Caudate nucleus (tissue), 63 donors: ENCODE measurements at places on chromosomes 12 and 14.

DNA sequence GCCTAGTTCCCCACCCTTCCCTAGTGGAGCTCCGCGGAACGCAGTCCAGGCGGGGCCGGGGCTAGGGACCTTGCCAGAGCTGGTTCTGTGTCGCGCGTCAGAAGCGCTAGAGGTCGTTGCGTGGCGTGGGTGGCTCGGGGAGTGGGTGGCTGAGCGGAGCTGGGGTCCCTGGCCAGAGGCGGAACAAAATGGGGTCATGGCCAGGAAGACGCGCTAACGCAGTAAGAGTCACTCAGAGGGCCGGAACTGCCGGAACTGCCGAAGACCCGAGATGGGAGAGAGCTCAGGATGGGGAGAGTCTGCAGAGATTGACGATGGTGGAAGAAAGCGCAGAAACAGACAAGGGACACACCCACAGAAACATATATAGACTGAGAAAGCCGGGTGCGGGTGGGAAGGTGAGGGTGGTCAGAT lies 4.8 kb downstream of the DGKA start:
- DNase-seq: no peak

GRCh38 chr14:74281069-74281468 lies 21.7 kb downstream of the ABCD4 start:
- no peak for DNase-seq

GRCh38 chr12:95207407-95207806 lies 9.9 kb downstream of the FGD6 start:
- DNase-seq: no peak

DNA sequence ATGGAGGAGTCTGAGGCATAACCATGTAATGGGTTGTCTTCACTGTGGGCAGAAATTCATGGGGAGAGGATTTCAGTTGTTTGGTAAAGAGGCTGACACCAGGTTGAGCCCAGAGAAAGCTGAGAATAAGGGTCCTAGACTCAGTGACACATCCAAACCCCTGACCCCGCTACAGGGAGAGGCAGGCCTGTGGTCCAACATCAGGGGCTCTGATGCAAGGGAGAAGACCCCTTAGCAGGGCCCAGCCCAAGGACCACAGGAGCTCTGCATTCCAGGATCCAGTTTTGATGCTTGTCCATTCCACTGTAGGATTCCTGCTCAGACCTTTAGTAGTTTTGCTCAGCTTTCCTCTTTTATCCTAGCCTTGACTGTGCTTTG lies 15.5 kb downstream of the GPR68 start:
- DNase-seq: no peak

GRCh38 chr12:71208053-71208685 lies 50.4 kb upstream of the TSPAN8 start:
- no peak for DNase-seq

GRCh38 chr12:76206039-76206676 lies 121.7 kb upstream of the NAP1L1 start:
- no peak for DNase-seq

- DNase-seq: no peak
Measured at GRCh38 chr12:59927032-59927431, 331.2 kb downstream of the SLC16A7 start.

DNA sequence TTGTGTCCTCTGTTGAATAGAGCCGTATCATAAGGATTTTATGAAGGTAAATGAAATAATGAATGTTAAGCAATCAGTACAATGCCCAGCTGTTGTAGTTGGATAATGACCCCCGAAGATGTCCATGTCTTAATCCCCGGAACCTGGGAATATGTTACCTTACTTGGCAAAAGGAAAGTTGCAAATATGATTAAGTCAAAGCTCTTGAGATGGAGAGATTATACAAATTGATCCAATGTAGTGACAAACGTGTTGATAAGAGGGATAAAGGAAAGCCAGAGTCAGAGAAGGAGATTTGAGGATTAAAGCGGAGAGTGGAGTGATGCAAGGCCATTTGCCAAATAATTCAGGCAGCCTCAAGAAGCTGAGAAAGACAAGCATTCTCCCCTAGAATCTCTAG lies 19.2 kb upstream of the MGAT4C start:
- DNase-seq: no peak

DNA sequence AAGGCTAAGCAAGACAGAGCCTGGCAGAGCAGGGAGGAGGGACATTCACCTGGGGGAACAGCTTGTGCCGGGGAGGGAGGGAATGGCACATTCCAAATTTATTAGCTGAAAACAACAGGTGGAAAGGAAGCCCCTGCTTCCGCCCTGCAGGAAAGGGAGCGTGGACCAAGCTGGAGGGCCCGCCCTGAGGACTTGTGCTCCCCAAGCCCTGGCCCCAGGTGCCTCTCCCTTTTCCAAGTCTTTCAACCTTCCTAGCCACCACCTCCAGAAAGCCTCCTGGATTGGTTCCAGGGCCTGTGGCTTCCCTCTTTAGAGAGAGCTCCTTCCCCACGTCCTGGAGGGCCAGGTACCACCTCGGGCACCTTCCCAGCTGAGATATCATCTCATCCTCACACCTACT lies 2.7 kb downstream of the DEGS2 start:
- DNase-seq: no peak

DNA sequence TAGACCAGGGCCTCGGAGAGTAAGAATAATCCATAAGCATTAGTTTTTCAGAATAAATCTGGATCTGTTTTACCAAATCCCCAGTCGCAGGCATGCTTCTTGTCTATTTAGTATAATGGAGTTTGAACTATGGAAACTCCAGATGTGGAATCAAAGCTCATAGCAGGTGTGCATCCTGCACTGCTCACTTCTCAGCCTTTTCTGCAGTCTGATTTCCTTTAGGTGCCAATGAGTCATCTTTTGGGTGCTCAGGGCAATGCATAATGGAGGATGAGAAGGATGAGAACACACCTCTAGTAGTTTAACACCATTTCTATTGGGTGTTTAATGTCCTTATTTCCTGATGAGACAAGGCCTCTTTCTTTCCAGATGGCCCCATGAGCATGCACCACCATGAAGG lies 961.2 kb downstream of the TMEM121 start:
- no peak for DNase-seq

- no peak for DNase-seq
Measured at GRCh38 chr12:77601069-77601468, 229.6 kb upstream of the NAV3 start.

DNA sequence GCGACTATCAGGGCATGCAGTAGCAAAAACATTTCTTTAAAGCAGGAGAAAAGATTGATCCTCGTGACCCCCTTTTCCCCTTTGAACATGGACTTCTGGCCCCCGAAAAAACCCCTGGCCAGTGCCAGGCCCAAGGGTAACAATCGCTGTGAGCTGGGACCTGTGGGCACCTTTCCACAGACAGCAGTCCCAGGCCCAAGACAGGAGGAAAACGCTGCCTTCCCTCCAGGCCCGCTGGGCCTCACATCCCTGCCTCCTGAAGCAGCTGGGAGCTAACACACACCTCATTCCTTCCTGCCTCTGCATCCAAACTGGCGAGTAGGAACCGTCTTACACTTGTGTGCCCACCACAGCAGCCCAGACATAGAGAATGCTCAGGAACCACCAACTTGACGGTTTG lies 1.2 kb downstream of the VWF start:
- DNase-seq: no peak

DNA sequence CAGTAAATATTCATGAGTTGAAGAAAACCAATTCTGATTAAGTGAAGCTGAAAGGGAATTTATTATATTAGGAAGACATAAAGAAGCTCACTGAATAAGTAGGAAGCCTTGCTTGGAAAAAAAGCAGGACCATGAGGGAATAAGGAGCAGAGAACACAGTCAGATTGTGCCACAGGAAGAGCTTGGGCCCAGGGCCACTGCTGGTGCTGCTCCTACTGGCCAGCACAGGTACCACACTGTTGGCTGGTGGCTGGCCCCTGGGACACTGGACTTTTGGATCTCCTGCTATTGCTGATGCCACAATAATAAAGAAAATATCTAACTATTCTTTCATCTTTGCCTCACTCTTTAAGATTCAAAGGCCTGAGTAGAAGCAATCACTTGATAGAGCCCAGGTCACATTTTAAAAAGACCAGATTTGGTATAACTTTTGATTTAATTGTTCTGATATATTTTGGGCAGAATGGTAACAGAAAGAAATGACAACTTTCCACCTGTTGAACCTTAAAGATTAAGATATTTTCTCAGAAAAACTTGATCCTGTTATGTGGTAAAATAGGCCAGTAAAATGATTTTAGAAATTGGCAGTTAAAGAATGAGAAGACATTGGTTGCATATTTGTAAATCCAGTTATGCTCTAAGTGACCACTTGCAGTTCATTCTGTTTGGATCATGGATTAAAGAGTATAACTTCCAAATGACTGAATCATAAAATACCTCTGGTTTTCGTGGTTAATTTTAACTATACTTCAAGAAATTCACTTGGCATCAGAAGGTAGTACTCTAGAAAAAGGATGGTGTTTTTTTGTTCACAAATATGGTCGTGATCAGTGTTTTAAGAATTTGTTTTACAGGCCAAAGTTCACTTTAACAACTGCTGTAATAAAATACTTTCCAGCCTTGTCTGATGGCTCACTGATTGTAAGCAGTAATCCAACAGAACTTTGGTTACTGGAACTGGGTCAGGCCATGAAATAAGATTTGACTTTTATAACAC lies 68.3 kb downstream of the DERA start:
- DNase-seq: no peak

GRCh38 chr12:113247123-113248050 lies 26.1 kb downstream of the TPCN1 start:
- DNase-seq: no peak

GRCh38 chr14:67722293-67722692 lies 20.6 kb downstream of the RDH12 start:
- no peak for DNase-seq

- DNase-seq: no peak
Measured at GRCh38 chr12:122013791-122014590, 7.7 kb upstream of the BCL7A start.

DNA sequence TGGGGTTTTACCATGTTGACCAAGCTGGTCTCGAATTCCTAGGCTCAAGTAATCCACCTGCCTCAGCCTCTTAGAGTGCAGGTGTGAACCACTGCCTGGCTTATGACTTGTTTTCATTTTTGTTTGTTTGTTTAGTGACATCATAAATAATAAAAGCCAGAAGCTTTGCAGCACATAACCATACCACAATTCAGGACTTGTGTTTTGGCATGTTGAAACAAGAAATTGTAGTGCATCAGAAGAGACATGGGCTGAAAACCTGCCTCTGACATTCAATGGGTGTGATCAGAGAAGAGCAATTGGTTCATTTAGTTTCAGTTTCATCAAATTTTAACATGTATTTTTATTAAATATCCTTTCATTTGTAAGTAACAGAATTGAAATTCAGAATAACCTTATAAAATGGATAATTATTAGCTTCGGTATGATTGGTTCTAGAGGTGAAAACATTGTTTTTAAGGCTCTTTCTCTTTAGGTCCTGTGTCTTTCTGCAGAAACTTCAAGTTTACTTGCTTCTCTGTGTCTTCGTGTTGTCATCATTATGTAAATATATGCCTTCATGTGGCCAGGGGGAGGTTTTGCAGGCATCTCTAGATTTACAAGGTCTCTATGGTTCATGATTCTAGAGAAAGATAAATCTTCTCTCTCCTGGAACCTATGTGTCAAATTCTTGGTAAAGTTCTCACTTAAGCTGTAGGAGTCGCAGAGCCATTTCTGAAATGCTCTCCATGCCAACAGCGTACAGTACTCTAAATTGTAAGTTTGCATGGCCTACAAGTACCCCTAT lies 312.0 kb downstream of the KCNC2 start:
- no peak for DNase-seq

- no peak for DNase-seq
Measured at GRCh38 chr12:51519755-51520154, 71.3 kb upstream of the SCN8A start.

DNA sequence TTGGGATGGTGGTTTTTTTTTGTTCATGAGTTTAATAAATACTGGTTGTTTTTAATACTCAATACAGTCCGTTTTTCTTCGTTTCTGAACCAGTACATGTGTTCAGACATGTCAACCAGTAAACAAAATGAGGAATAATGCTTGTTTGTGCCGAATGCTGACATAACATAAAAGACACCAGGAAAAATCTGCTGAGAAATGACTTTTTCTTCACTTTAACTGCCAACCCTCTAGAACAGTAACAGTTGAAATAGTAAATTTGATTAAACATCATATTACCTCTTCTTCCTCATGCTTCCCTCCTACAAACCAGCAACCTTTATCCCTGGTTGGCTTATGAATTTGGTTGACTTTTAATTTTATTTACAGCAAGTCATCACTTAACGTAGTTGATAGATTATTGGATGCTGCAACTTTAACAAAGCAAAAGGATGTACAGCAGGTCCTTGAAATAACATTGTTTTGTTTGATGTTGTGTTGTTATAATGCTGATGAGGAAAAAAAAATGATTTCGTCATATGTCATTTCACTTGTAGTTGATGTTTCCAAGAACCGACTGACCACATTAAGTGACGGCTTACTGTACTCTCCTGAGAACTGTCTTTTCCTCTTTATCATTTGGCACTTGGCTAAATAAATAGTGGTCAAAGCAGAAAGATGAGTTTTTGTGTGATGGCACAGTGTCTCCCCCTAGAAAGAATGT lies 340.5 kb downstream of the TMTC2 start:
- DNase-seq: no peak

DNA sequence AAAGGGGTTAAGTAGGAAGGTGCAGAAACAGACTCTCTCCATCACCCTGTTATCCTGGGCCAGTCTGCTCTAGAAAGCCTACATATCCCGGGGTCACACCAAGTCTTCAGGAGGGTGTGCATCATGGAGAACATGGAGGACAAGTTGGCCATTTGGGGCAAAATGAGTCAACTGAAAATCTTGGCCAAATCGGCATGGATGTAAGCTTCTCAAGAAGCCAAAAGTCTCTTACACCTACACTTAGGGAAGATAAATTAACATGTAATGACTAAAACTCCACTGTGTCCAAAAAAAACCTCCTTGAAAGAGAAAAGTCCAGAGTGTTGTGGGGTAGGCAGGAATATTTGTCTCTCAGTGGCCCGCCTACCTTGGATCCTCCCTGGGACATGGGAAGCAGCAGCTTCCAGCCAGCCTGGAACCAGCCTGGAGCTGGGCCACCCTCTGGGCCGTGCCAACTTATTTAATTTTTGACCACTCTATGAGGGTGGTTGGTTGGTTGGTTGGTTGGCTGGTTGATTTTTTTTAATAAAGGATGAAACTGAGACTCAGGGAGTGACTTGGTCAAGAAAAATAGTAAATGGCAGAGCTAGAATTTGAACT lies 17.9 kb upstream of the TC2N start:
- DNase-seq: no peak

DNA sequence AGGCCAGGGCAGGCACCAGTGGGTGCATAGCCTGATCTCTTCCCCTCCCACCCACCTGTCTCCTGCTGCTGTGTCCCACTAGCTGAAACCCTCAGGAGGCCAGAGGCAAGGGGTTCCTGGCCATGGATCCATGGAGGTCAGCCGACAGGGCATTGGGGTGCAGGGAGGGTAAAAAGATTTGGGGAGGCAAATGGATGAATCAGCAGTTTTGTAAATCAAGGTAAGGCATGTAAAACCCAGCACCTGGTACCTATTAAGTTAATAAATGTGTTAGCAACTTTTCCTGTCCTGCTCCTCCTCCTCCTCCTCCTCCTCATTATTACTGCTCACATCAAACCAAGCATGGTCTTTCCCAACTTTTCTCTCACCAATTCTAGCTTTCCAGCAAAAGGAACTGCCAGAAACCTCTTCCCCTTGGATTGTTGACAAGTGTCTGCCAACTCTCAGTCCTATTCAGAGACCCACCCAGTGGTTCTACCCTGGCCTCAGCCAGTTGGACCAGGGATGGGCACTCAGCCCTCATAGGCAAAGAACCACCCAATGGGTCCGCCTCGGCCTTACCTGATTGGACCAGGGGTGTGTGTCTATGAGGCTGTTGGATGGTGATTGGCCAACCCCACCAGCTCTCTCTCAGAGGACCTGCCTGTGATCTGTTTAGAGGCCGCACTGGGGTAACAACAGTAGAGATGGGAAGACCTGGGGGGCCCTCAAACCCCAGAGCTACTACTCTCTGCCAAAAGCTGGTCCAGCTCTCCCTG lies 155.7 kb upstream of the GSC start:
- DNase-seq: no peak
